ENCODE measurements at places on chromosomes 6 and 20.

GRCh38 chr6:86961455-86962200 lies 24.3 kb downstream of the HTR1E start:
- DNase-seq = no peak

DNA sequence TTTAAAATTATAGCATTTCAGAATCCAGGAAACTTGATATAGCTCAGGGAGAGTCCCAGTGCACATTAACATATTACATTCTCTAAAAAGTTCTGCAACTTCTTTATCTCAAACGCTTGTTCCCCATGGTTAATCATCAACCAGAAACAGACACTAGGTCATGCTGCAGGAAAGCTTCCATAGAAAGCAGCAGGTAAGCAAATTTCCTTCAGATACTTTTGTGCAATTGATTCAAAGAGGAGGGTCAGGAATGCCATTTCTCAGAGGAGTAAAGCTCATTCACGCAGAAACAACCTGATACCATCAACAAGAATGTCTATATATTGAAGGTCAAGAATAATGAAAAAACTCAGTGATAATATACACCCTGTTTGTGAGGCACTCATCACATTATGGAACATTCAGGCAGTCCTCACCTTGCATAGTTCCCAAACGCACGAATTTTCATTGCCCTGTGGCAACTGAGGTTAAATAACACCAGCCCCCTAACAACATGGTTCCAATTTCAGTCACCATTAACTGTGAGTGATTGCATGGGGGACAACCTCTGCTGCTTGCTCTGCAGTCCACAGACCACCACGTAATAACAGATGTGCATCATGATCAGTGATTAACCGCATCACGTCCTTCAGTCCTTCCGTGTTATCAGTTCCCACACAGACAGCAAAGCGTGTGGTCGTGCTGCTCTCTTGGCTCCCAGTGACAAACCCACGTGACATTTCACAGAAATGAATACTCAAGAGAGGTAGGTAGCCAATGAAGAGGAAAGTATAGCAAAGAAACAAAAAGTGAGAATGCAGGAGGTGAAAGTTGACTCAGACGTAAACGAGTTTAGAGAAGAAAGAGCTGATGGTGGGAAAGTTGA lies 95.7 kb downstream of the LY86 start:
- DNase-seq = no peak

GRCh38 chr6:85483846-85484245 lies 34.0 kb downstream of the NT5E start:
- no peak for DNase-seq

DNA sequence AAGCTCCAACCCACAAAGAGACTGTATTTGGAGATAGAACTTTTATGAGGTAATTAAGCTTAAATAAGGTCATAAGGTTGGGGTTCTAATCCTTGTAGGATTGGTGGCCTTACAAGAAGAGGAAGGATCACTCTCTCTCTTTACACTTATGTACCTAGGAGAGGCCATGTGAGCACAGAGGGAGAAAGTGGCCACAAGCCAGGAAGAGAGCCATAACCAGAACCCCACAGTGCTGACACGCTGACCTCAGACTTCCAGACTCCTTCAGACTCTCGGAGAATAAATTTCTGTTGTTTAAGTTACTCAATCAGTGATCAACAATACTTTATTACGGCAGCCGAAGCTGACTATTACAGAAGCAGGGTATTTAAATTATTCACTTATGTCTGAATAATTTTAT lies 430.5 kb upstream of the EPHA7 start:
- no peak for DNase-seq

GRCh38 chr6:62978920-62979319 lies 232.3 kb upstream of the FKBP1C start:
- DNase-seq = no peak

- DNase-seq = no peak
These were observed 87.7 kb downstream of the IYD start for GRCh38 chr6:150456466-150456865.

DNA sequence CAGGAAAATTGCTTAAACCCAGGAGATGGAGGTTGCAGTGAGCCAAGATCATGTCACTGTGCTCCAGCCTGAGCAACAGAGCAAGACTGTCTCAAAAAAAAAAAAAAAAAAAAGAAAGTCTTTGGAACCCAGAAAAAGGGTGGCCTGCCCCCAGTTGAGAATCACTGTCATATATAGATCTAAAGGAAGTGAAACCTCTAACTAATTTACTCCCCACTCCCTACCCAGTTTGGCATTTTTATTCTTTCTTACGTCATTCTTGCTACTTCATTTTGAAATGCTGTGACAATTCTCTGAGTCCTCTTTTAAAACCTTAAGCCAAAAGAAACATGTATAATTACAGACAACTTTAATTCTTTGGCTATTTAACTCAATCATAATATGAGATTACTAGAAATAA lies 254.8 kb downstream of the CDC5L start:
- no peak for DNase-seq

Measured in H54 (cell line).